Upper lobe of right lung (tissue), 1 donor: ENCODE measurements at places on chromosomes 4 and X.

DNA sequence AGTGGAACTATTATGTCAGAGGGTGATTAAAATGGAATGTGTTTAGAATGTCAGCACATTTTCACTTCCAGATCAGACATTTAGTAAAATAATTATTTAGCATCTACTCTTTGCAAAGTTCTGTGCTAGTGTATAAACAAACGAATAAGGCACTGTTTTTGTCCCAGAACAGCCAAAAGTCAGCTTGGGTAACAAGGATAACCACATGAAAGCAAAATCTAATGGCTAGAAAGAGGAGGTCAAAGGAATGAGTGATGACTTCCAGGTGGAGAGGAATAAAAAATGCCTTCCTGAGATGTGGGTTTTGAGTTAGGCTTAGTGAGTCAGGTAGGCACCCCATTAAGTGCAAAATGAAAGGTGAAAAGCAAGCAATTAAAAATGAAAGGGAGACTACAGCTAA, 112.6 kb downstream of the ATP10D start:
- no peak for DNase-seq

GRCh38 chr4:102447413-102447812, 53.7 kb upstream of the NFKB1 start:
- DNase-seq = no peak

GRCh38 chr4:169167957-169168858, 102.5 kb downstream of the SH3RF1 start:
- DNase-seq = no peak

- no peak for DNase-seq
Measured at GRCh38 chrX:105646592-105647372, 175.6 kb upstream of the NRK start.
